ENCODE measurements at places on chromosomes 7 and 10. TPM values are rescaled to one million over a fixed set of nuclear protein-coding genes. Genes with fewer than 3 reads are reported as not detected.

DNA sequence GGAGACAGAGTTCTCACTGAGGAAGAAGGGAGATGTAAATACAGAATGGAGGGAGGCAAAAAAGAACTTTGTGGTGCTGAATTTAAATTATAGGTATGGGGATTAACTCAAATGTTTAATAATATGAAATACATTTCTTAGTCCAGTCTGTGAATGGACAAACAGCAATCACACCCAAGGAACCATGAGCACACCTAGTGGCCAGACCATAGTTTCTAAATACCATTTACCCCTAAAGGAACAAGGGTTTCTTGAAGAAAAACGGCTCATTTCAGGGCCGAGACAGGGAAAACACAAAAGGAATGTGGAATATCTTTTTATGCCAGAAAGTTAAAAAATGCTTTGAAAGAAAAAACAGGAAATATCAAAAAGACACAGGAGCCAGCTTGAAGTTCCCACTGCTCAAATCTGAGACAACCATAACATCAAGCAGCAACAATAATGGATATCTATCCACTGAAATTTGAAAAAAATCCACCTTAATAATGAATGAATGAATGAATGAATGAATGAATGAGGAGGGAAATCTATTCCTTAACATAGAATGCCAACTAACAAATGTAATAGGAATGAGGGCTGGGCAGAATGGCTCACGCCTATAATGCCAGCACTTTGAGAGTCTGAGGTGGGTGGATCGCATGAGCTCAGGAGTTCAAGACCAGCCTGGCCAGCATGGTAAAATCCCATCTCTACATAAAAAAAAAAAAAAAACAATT lies 8.6 kb downstream of the IPMK start:
- DNase-seq, result no peak

DNA sequence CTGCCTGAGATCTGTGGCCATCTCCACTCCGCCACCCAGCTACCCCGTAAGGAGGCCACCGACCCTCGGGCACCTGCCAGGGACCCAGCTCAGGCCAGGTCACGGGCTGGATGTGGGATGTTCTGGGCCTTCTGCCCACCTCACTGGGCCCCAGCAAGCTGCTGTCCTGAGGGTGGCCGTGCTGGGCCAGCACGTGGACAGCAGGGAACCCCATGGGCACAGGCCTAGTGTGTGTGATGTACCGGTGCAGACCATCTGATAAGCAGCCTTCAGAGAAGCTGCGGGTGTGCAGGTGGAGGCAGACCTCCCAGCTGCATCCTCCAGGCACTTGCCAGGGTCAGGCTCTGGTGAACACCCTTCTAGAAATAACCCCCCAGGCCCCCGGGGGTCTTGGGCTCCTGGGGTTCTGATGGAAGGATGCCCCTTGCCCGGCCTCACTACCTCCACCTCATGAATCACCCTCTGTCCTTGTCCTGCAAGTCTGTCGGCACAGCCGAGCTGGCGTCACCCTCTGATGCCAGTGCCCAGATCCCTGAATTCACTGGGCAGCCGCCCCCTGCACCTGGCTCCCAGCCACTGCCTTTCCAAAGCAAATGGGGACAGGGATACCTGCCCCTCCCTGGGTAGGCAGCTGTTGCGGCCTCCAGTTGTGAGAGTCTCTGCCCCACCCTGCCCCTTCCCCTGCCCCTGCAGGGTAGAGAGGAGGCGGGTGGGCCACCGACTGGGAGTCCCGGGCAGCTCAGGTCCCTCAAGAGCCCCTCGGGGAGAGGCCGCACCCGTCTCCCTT lies 139.8 kb downstream of the FAM53B start:
- no peak for DNase-seq

GRCh38 chr7:93592588-93593266 lies 18.2 kb upstream of the CALCR start:
- no peak for DNase-seq

DNA sequence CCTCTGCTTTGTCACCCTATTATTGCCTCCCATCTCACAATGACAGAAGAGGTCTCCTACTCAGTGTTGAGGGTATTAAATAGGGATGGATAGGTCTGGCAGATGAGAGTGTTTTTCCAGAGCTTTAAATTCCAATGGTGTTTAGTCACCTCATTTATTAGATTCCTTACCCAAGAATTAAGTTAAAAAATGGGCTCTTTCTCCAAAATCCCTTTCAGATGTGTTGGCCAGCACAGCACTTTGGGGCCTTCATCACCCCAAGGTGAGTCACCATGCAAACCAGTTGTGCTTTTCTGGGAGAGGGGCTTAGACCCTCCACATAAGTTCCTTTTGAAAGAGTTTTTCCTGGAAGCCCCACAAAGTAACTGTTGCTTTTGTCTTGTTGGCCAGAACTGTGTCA lies 78.4 kb downstream of the CYP26A1 start:
- DNase-seq, result no peak

DNA sequence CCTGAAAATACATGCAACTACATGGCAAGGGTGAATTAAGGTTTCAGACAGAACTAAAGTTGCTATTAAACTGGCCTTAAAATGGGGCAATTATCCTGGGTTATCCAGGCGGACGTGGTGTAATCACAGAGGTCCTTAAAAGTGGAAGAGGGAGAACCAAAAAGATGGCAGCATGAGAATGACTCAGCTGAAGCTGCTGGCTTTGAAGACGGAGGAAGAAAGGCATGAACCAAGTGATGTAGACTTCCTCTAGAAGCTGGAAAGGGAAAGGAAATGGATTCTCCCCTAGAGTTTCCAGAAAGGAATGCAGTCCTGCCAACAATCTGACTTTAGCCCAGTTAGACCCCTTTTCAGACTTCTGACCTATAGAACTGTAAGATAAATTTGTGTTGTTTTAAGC lies 27.0 kb upstream of the UBN2 start:
- DNase-seq, result no peak

DNA sequence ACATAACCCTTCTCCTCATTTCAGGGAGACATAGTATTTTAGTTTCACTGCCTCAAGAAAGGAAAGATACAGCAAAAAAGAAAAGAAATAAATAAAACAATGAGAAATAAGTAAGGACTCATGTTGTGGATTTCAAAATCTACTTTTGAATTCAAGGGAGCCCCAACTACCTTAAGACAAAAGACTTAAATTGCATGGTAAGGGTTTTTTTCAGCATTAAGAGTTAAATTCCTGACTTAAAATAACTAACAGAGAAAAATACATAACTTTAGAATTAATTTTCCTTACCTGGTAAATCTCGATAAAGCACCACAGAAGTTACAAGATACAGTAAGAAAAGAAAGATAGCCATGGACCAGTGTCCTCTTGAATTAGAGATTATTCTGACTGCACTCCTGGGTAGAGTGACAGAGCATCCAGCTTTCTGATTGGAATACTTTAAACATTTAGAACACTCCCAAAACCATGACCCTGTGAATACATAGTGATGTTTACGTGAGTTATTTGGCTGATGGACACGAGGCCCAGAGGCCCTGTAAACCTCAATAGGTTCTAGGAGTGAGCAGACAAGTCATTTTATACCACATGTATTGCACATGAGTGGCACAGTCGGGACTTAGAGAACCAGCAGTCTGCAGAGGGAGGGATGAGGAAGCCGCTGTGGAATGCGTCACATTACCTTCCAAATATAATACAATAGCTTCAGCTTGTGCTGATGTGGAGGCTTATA lies 292.5 kb upstream of the SEMA3C start:
- no peak for DNase-seq

- no peak for DNase-seq
These were observed 51.3 kb downstream of the MDFIC start for GRCh38 chr7:114973147-114973546.

DNA sequence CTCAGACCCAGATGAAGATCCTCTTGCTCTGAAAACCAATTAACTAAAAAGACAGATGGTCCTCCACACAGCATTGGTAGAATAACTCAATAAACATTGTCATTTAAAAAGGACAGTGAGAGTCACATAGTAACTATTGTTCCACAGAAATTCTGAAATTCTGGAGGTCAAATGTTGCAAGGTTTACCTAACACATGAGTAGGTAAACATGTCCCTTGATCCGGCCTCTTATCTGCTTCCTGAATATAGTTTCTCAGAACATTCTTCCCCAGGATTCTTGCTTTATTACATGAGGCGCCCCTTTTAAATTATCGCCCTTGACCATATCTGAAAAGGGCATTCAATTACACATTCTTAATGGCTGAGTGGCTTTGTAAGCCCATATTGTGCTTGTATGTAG lies 270.7 kb downstream of the SEMA3D start:
- no peak for DNase-seq

DNA sequence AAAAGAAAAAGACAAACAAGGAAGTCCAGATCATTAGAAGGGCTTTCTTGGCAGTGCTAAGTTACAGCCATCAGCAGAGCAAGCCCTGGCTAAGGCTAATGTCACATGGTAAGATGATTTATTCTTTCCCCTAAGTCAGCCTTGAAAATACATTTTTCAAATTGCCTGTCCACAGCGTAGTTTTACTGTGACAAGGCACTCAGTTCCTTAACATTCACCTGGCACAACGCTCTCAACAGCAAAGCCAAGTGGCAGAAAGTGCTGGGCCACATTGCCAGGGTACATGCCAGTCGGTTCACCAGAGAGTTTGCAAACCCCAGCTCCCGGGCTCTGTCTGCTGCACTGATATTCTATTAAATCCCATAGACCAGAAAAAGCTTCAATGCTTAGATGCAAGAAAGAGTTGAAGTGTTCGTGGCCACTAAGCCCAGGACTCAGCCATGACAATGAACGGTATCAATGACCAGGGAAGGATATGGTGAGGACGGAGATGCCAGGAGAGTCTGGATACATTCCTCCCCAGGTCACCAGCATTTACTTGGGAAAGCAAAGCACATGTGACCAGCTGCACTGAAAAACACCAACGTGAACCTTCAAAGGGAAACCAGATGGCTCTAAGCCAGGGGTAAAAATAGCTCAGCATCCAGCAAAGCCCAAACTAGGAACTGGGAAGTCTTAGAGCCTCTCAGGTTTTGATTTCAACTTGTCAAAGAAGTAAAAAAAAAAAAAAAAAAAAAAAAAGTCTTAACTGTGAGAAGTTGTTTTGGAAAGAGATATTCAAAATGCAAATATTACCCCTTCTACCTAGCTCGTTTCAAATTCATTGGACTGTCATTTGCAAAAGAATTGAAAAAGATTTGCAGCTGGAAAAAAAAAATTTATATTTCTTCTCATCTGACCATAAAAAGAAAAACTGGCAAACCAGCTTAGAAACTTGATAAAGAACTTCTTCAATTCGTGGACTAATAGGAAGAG lies 23.9 kb upstream of the MPP7 start:
- no peak for DNase-seq

GRCh38 chr7:87445897-87446296 lies 29.6 kb downstream of the ABCB4 start:
- no peak for DNase-seq

DNA sequence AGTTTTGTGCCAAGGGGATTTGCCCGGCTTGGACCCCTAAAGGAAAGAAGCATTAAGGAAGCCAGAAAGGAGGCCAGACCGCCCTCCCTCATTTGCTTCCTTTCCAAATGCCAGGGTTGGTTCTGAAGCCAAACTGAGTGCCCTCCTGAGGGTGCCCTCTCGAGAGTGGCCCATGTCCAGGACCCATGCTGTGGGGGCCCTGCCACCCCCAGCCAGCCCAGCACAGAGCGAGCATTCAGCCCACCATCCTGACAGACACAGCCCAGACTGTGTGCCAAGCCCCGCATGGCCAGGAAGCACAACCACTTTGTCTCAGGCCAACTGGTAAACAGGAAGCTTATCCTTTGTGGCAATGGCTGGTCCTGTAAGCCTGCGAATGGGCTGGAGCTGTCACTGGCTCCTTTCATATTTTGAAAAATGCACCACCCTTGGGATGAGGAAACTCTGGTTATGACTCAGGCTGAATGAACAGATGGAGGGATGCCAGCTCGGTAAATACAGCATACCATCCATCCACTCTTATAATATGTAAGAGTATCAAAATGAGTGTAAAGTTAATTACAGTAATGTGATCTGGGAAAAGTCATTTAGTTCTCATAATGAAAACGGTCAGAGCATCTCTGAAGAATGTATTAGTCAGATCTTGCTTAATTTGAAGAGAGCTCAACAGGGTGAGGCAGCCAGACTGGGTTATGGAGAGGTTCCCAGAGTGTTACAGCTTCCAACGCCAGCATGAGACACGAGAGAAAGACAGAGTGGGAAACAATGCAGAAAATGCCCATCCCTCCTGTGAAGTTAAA lies 65.0 kb downstream of the STK17A start:
- DNase-seq, result peak; percentile 87

GRCh38 chr7:146960773-146961391 lies 844.3 kb downstream of the CNTNAP2 start:
- no peak for DNase-seq

DNA sequence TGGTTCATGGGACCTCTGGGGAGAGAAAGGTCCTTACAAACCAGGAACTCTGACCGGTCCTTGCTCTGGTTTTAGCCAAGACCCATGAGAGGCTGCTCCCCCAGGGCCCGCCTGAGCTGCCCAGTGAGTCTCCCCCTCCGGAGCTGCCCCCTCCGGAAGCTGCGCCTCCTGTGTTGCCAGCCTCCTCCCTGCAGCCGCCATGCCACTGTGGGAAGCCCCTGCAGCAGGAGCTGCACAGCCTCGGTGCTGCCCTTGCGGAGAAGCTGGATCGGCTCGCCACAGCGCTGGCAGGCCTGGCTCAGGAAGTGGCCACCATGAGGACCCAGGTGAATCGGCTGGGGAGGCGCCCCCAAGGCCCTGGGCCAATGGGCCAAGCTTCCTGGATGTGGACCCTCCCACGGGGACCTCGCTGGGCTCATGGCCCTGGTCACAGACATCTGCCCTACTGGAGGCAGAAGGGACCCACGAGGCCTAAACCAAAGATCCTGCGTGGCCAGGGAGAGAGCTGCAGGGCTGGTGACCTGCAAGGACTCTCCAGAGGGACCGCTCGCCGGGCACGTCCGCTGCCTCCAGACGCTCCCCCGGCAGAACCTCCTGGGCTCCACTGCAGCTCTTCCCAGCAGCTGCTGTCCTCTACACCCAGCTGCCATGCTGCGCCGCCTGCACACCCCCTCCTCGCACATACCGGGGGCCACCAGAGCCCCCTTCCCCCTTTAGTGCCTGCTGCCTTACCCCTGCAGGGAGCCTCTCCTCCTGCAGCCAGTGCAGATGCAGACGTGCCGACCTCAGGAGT lies 40.1 kb downstream of the ZNF467 start:
- DNase-seq, result no peak

GRCh38 chr10:86306628-86307278 lies 59.8 kb downstream of the GRID1 start:
- DNase-seq, result no peak

DNA sequence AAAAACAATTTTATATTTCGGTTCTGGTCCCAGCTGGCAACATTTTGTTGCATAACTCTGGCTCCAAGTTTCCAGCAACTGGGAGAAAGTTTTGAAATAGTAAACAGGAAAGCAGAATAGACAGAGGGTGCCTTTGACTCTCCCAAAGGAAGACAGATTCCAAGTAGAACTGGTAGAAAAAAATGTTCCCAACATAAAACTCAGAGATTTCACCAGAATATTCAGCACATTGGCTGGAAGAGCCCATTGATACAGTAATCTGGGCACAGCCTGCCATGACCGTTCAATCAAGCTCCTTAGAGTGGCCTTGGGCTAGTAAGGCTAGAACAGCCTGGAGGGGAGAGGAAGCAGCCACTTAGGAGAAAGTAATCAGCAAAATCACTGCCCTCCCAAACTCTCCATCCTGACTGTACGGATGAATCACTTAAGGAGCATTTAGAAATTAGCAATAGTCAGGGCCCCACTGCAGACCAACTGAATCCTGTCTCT lies 120.4 kb downstream of the CUBN start:
- no peak for DNase-seq

- DNase-seq, result no peak
These were observed 1092.8 kb downstream of the SORCS3 start for GRCh38 chr10:105733924-105734323.

Gene STEAP2
- total RNA-seq, result 22.2 TPM

Gene GPR141
- not detected for total RNA-seq

Gene LIPM
- total RNA-seq, result 0.83 TPM
